ENCODE measurements at places on chromosomes 5 and 9. TPM values are rescaled to one million over a fixed set of nuclear protein-coding genes. Genes with fewer than 3 reads are reported as not detected.

Gene TTC16
- 5.6 TPM for total RNA-seq

DNA sequence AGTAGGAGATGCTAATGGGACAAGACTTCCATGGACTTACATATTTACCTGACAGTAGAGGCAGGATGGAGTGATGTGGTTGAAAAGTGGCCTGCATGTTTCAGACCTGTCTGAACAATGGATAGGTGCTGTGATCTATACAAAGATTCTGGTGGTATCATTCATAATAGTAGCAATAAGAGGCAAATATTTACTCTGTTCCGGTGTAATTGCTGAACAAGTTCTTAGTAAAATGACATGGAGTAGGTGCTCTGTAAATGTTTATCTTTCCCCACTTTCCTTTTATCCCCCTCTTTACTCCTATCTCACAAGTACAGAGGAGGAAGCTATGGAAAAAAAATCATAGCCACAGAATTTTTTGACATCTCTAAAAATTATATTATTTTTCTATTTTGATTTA is 159.0 kb upstream of the SLC12A2 start:
- H3K4me3 ChIP-seq, result no peak overlapping the region
- no peak for DNase-seq
- H3K4me1 ChIP-seq, result no peaks in the 10 kb centered on the region
- no peaks in the 10 kb centered on the region for H3K27me3 ChIP-seq

DNA sequence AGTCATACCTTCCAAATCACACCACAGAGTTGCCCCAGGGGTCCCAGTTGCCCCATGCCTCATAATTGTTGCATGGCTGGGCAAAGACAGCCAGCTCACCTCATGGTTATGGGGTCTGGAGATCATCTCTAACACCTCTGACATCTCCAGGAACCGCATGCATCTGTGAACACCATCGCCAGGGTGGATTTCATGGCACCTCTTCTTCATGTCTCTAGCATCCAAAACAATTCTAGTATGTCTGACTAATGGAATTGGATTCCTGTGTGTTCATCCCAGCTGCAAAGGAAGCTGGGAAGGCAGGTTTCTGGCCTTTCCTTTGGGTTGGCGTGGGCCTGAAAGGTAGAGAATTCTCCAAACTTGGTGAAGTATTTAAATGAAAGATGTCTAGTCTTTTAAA is 122.3 kb upstream of the ABCA1 start:
- no peak for DNase-seq
- no peak overlapping the region for H3K4me3 ChIP-seq
- H3K27ac ChIP-seq, result no peak overlapping the region
- no peaks in the 10 kb centered on the region for H3K36me3 ChIP-seq

Gene CSF2
- 0.37 TPM for total RNA-seq

Gene GABRA1
- 0.20 TPM for total RNA-seq

- no peaks in the 10 kb centered on the region for H3K27me3 ChIP-seq
- H3K27ac ChIP-seq, result peak overlapping the region; percentile 66
- DNase-seq, result peak; percentile 85
- no peaks in the 10 kb centered on the region for H3K36me3 ChIP-seq
Observed at GRCh38 chr5:59275510-59276324, 617.8 kb downstream of the PDE4D start.

DNA sequence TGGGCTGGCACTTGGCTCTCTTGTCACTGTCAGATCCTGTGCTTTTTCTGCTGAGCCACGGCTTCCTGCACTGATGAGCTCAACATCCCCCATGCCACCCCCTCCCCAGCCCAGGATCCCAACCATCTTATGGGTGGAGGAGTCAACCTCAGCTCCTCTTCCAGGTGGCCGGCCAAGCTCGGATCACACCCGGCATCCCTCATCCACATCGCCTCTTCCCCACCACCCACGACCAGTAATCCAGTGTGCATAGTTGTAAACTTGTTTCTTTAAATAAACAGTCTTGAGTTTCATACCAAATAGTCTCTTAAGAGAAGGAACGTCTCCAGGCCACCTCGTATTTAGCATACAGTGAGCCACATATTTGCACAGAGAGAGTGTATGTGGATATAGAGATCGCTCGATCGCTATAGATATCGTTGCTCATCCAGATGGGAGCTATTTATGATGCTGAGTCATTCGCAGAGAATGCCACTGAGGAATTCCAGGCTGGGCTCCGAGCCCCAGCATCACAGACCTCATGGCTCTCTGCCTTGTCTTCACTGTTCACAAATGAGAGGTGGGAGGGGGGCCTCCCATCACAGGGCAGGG is 61.8 kb upstream of the CPLX2 start:
- H3K4me1 ChIP-seq, result no peaks in the 10 kb centered on the region
- DNase-seq, result peak; percentile 85
- H3K27ac ChIP-seq, result no peak overlapping the region
- no peaks in the 10 kb centered on the region for H3K36me3 ChIP-seq

GRCh38 chr9:95065224-95065623 is 252.3 kb downstream of the FANCC start:
- H3K36me3 ChIP-seq, result peaks cover 43% of the 10 kb centered on the region
- peaks cover 8% of the 10 kb centered on the region for H3K4me1 ChIP-seq
- DNase-seq, result no peak
- H3K27ac ChIP-seq, result peak overlapping the region; percentile 75
- no peaks in the 10 kb centered on the region for H3K27me3 ChIP-seq
- H3K4me3 ChIP-seq, result no peak overlapping the region

GRCh38 chr5:128470663-128471062 is 67.4 kb downstream of the FBN2 start:
- peaks cover 13% of the 10 kb centered on the region for H3K4me1 ChIP-seq
- no peak overlapping the region for H3K4me3 ChIP-seq
- no peak for DNase-seq
- no peak overlapping the region for H3K27ac ChIP-seq
- H3K36me3 ChIP-seq, result no peaks in the 10 kb centered on the region

- no peak overlapping the region for H3K27ac ChIP-seq
- H3K36me3 ChIP-seq, result no peaks in the 10 kb centered on the region
- no peak for DNase-seq
- no peak overlapping the region for H3K4me3 ChIP-seq
- H3K27me3 ChIP-seq, result no peaks in the 10 kb centered on the region
- H3K4me1 ChIP-seq, result no peaks in the 10 kb centered on the region
Observed at GRCh38 chr9:16031486-16031885, 478.6 kb downstream of the CCDC171 start.

Gene DBH
- total RNA-seq, result 0.06 TPM

Gene CAMK2A
- total RNA-seq, result 2.7 TPM

Measured in lung (tissue), 17 donors.